ENCODE measurements at places on chromosomes 3 and 15.

- no peak for DNase-seq
These were observed 98.2 kb downstream of the OSBPL10 start for GRCh38 chr3:31882895-31883294.

DNA sequence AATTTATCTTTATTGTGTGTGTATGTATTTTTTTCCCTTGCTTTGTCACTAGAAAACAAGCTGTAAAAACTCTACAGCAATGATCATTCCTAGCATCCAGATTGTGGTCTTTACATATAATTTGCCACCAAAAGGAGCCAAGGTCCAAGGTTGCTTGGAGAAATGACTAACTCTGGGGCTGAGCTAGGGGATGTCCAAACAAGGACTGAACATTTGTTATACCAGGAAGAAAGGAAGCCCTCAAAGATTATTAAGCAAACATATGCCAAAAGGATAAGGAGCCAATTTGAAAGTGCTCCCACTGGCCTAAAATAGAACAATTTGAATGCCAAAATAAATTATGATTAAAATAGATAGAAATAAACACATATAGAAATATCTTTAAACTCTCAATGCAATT is 293.3 kb downstream of the ZIC1 start:
- no peak for DNase-seq

DNA sequence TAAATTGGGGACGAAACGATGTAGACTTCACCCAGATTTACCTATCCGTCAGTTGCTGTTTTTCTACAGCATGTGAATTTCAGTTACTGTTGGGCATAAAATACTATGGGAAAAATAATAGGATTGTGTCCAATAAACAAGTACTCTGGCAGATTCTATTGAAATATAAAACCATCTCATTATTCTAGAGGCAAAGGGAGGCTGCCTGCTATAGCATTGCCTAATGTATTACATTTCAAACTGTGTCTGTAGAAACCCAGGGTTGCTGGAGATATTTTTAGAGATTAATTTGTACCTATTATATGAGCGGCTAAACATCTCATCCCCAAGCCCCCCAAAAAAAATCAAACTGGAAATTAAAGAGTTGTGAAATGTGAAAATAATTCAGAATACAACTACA is 159.6 kb upstream of the IL12A start:
- no peak for DNase-seq

DNA sequence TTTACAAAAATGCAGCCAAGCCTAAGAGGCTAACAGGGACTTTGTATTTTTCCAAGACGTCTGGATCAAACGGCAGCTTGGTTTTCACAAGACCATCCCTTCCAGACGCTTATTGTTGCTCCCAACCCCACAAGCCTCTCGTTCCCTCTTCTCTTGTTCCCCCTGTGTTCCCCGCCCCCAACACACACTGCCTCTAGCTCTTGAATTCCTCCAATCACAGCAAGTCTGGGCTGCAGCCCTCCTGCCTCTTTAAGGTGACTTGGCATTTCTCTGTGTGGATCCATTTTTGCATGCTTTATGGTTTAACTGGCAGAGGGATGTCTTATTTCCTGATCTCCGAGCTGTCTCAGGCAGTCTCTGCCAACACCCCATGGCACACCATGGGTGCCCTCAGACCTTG is 182.2 kb downstream of the ABHD5 start:
- no peak for DNase-seq

DNA sequence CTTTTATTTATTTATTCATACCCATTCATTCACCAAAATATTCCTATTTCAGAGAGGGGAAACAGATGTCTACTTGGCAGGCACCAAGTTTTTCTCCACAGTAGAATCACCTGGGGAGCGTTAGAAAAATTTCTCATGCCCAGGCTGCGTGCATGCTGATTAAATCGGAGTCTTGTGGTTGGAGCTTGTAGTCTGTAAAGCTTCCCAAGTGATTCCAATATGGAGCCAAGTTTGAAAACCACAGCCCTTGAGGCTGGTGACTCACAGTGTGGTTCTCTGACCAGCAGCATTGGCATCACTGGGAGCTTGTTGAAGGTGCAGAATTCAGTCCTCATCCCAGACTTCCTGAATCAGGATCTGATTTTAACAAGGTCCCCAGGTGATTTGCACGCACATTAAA is 49.7 kb downstream of the PDHB start:
- DNase-seq = no peak

DNA sequence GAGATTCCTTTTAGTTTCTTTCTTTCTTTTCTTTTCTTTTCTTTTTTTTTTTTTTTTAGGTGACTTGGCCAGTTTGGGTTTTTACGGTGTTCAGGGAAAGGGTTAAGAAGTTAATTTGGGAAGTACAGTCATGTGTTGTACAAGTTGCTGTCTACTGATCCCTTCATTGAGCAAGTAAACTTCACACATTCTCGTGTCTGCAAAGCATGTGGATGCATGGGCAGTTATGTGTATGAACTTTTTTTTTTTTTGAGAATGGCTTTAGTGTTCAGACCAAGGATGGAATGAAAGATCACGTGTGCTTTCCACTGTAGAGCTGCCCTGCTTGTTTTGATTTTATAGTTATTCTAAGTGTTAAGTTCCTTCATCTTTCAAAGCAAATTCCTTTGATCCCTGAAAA is 132.3 kb downstream of the PGPEP1L start:
- DNase-seq = no peak

- no peak for DNase-seq
These were observed 552.9 kb upstream of the KCNMB2 start for GRCh38 chr3:177983320-177983719.

DNA sequence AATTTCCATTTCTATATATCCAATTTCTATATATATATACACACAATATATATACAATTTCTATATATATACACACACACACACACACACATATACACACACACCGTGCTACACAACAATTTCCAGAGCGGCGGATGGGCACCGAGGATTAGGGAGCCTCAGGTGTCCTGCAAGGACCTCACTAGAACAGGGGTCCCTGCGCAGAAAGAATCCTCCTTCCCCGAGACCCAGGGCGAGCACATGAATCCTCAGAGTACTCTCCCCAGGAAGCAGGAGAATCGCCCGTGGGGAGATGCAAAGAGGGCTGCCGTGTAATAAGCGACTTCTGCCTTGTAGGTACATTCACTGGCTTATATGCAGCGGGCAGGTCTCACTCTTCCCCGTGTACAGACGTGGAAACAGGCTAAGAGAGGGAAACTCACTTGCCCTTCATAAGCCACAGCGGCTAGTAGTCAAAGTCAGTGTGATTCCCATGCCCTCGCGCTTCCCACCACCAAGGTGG is 467 bp downstream of the PIF1 start:
- no peak for DNase-seq

DNA sequence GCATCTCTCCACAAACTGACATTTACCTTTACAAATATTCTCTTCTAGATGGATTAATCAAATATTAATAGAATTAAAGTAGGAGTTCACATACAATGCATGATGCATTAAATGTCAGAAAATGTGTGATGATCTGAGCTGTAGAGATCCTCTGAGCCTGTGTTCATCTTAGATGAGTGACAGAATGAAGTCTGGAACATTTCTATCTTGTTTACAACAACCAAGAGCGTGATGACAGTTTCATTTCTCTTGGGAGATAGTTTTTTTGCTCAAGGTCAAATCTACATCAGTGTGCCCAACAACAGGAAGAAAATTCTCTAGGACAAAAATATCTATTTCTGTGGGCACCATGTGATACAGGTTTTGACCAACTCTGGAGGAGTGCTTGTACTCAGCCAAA is 211.9 kb downstream of the MYRIP start:
- DNase-seq = no peak

- peak; percentile 30 for DNase-seq
These were observed 7.0 kb downstream of the GNAI2 start for GRCh38 chr3:50242851-50243542.

GRCh38 chr15:96115642-96116041 is 214.9 kb upstream of the NR2F2 start:
- no peak for DNase-seq

DNA sequence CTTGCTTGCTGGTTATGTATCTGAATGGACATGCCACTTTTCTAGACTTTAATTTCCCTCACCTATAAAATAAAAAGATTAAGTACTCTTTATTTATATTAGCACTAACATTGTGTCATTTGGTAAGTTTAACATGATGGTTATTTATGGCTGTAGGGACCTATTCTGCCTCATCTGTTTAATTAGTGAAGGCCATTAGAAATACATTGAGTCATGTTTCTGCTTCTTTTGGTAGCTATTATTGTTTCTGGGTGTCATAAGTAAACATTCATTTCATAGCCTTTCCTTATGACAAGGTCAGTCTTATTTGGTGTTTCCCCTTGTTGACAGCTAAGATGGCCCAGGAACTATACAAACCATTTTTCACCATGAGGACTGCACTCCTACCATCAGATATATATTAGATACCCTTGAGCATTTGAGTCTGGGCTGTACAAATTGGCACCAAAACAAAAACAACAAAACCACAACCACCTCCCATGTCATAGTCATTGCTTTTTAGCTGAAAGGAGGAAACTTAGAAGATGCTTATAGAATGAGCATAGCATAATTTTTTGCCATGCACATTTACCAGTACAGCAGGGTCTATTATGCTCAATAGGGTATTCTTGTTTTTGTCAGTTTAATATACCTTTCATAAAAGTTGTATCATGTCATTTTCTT is 39.3 kb downstream of the SRP14 start:
- no peak for DNase-seq

DNA sequence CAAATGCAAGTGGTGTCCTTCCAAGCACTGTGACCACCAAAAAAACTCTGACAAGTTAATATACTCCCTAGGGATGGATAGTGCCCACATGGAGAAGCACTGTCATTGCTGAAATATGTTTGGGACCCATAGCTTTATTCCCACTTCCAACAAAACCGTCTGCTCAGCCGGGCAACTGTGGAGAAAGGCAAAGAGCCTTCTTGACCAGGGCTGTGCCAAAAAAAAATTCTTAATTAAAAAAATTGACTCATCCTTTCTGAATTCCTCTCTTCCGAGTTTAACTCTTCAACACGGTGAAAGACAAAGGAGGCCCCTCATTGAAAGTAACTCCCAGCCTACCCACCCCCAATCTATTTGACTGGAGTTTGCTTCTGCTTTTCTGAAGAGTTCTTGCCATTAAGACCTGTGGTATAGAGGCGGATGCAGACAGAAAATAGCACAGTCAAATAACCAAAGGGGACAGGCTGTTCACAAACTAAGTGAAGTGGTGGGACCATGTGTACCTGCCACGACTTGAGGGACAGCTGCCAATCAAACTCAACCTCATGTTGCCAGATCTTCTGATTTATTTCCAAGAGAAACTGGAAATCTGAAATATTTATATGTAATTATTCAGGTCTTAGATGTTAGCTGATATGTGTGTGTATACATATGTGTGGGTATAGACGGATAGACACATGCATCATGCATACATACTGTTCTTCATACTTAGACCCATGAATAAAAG is 135.4 kb upstream of the PFN2 start:
- DNase-seq = no peak

- no peak for DNase-seq
These were observed 126.7 kb downstream of the TUSC7 start for GRCh38 chr3:116836286-116836685.

DNA sequence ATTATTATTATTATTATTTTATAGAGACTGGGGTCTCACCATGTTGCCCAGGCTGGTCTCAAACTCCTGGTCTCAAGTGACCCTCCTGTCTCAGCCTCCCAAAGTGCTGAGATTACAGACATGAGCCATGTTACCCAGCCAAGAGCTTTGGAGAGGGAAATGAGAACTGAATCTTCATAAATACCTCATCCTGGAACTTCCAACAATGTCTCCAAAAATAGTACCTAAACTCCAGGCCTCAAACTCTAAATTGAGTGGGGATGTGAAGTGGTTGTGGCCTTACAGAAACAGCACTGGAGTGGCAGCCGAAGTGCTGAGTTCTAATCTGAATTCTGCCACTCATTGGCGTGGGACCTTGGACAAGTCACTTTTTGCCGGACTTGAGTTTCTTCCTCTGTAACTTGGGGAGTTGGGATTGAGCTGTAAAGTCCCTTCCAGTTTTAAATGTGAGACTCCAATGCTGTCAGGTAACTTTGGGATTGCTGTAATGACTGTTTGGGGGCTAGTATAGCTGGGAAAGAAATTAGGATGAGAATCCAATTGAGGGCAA is 10.0 kb upstream of the SRP14 start:
- no peak for DNase-seq

- DNase-seq = no peak
These were observed 63.3 kb downstream of the LRRN1 start for GRCh38 chr3:3862534-3862933.

GRCh38 chr3:107263269-107264021 is 113.8 kb upstream of the CCDC54 start:
- no peak for DNase-seq

DNA sequence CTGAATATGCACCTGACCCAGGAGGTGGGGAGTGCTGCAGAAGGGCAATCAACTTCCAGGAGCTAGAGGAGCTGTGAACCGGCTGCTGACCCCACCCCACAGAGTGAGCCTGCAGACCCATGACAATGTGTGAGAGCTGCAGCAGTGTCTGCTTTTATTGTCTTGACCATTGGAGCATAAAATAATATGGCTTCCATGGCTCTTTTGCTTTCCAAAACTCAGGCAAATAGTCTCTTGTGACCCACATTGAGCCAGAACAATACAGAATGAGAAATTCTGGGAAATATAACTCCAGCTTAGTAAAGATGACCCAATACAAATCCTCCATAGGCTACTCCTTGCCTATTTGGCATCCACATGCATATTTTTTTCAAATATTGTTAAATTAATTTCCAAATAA is 309.6 kb downstream of the PYDC2 start:
- DNase-seq = no peak

DNA sequence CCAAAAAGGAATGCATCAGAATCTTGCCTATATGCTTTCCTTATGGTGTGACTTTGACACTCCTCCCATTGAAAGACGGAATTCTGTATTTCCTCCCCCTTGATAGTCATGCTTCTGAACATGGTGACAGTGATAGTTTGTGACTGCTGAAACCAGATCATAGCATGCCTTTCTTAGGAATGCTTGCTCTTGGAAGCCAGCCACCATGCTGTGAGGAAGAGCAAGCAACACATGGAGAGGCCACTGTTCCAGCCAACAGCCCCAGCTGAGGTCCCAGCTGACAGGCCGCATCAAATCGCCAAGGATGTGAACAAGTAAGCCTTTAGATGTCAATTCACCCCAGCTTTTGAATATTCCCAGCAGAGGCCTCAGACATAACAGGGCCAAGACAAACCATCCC is 100.1 kb downstream of the IGF2BP2 start:
- DNase-seq = no peak

DNA sequence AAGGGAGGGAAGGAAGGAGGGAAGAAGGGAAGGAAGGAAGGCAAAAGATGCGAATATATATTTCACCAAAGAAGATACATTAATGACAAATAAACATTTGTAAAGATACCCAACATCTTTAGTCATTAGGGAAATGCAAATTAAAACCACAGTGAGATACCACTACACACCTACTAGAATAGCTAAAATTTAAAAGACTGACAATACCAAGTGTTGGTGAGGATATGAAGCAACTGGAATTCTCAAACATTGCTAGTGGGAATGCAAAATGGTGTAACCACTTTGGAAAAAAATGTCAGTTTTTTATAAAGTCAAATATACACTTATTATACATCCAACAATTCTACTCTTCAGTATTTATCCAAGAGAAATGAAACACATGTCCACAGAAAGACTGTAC is 4.3 kb upstream of the COLQ start:
- DNase-seq = no peak

Measured in CD4-positive, alpha-beta T cell treated with Interleukin-6 at 100 ng/mL for 8 hours (primary cell).